Mesendoderm (in vitro differentiated cells): ENCODE measurements at places on chromosomes 2 and 18.

- no peaks in the 10 kb centered on the region for H3K36me3 ChIP-seq
- no peak for DNase-seq
Observed at GRCh38 chr2:211468877-211469663, 912.7 kb downstream of the CPS1 start.

GRCh38 chr2:217192366-217192765 lies 332.5 kb upstream of the TNP1 start:
- no peaks in the 10 kb centered on the region for H3K27me3 ChIP-seq
- H3K4me3 ChIP-seq = no peak overlapping the region
- no peak for DNase-seq
- H3K4me1 ChIP-seq = no peaks in the 10 kb centered on the region
- no peak overlapping the region for H3K27ac ChIP-seq

DNA sequence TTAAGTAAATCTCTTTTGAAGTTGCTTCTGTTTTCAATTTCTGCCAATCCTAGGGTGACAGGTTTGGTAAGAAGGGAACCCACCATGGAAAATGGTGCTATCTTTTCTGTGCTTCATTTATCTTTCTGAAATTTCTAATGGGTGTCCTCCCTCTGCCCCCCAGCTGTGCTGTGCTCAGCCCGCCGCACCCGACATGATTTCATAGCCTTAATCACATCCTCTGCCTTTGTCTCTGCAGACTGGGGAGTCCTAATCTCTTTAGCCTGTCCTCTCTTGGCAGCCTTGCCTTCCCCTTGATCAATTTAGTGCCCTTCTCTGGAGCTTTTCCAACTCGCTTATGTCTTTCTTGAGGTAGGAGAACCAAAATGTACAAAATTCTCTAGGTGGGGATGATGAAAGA lies 49.3 kb downstream of the DNMT3A start:
- no peaks in the 10 kb centered on the region for H3K4me1 ChIP-seq
- H3K27me3 ChIP-seq = no peaks in the 10 kb centered on the region
- H3K36me3 ChIP-seq = no peaks in the 10 kb centered on the region

GRCh38 chr2:206225435-206226232 lies 48.8 kb upstream of the ZDBF2 start:
- H3K4me1 ChIP-seq = peaks cover 3% of the 10 kb centered on the region
- H3K36me3 ChIP-seq = no peaks in the 10 kb centered on the region
- no peaks in the 10 kb centered on the region for H3K27me3 ChIP-seq
- H3K4me3 ChIP-seq = no peak overlapping the region
- DNase-seq = no peak
- no peak overlapping the region for H3K27ac ChIP-seq

DNA sequence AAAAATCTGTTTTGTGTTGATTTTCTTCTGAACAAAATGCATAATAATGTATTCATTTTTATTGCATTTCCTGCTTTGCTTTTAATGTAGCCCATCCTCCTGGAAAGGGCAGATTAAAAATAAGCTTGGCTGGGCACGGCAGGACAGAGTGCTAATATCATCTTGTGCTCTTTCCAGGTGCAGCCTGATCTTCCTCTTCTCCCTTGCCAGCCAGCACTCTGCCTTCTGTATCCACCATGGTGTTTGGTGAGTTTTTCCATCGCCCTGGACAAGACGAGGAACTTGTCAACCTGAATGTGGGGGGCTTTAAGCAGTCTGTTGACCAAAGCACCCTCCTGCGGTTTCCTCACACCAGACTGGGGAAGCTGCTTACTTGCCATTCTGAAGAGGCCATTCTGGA lies 52.3 kb downstream of the KCNS3 start:
- no peaks in the 10 kb centered on the region for H3K27me3 ChIP-seq
- DNase-seq = no peak
- H3K36me3 ChIP-seq = no peaks in the 10 kb centered on the region
- no peak overlapping the region for H3K4me3 ChIP-seq

GRCh38 chr2:34037157-34037556 lies 438.1 kb upstream of the FAM98A start:
- no peaks in the 10 kb centered on the region for H3K27me3 ChIP-seq
- no peak overlapping the region for H3K4me3 ChIP-seq
- H3K36me3 ChIP-seq = no peaks in the 10 kb centered on the region
- DNase-seq = no peak

GRCh38 chr2:147424766-147425165 lies 420.1 kb upstream of the ACVR2A start:
- no peak overlapping the region for H3K4me3 ChIP-seq
- H3K36me3 ChIP-seq = no peaks in the 10 kb centered on the region
- no peaks in the 10 kb centered on the region for H3K27me3 ChIP-seq

DNA sequence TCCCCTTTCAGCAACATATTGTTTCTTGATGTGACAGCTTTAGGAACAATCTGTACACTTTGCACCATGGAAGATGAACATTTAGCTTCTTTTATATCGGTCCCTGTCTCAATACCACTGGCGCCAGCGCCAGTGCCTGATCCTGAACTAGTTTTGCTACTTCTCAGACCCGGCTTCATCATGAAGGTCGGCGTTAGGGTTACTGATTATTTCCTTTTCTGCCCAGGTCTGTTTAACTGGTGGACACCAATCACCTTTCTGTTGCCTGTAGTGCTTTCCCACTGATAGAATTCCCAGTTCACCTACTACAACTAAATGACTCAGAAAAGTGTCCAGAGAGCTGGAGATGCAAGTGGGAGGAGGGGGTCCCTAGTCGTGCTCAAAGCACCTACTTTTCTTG lies 99.5 kb downstream of the MYCN start:
- no peak for DNase-seq
- H3K4me1 ChIP-seq = no peaks in the 10 kb centered on the region
- H3K27me3 ChIP-seq = no peaks in the 10 kb centered on the region
- no peaks in the 10 kb centered on the region for H3K36me3 ChIP-seq
- no peak overlapping the region for H3K4me3 ChIP-seq

- H3K4me3 ChIP-seq = no peak overlapping the region
- H3K4me1 ChIP-seq = peaks cover 20% of the 10 kb centered on the region
- H3K27me3 ChIP-seq = no peaks in the 10 kb centered on the region
- DNase-seq = peak; percentile 65
Observed at GRCh38 chr2:11515490-11515981, 18.3 kb upstream of the GREB1 start.

GRCh38 chr18:48326901-48327675 lies 82.1 kb downstream of the ZBTB7C start:
- no peaks in the 10 kb centered on the region for H3K36me3 ChIP-seq
- H3K4me3 ChIP-seq = no peak overlapping the region
- H3K27ac ChIP-seq = no peak overlapping the region
- H3K27me3 ChIP-seq = no peaks in the 10 kb centered on the region
- DNase-seq = no peak

- peak; percentile 57 for DNase-seq
- H3K4me3 ChIP-seq = no peak overlapping the region
- no peaks in the 10 kb centered on the region for H3K4me1 ChIP-seq
Observed at GRCh38 chr2:199704358-199705238, 146.4 kb downstream of the FTCDNL1 start.

DNA sequence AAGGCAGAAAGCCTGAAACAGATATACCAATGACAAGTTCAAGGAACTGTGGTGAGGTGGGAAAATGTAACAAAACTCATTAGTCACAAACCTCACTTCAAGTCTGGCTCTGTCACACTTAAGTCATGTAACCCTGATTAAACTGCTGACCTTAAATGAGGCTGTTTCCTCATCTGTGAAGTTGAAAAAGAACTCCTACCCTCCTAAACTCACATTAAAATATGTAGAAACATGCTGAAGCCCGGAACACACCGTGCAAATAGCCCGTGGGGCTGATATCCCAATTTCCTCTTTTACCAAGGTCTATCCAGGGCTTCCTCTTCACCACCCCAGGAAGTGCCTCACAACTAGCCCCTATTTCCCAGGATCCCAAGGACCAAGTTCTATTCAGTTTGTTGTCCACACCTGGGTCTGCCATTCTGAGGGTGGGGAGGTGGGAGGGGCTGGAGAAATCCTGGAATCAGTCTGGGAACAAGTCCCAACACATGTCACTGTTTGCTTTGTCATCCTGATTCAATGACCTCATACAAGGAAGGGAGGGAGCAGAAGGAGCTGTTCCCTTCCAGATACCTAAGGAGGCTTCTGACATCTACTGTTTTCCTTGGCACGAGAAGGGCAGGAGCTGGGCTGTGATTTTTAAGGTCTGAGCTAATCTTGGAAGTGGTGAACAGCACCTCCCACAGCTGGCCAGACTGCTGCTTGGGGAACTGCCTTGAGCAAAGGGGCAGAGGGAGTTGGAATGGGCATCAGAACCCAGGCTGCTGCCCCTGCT lies 42.3 kb downstream of the SLC4A1AP start:
- DNase-seq = peak; percentile 87
- H3K4me1 ChIP-seq = no peaks in the 10 kb centered on the region
- no peaks in the 10 kb centered on the region for H3K27me3 ChIP-seq
- H3K36me3 ChIP-seq = no peaks in the 10 kb centered on the region

DNA sequence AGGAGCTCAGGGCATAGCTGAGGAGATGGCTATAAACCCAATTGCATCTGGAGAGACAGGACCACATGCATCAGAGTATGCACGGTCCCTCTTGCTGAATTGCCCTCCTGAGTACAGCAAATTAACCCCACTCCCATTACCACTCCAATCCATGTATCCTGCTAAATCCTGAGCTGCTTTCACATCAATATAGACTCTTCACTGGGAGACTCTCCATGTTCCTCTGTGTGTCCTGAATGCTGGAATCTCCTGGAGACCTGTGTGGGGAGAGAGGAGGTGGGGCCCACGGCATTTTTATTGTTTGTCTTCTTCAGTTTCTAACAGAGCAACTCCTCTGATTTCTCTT lies 41.6 kb downstream of the THNSL2 start:
- DNase-seq = no peak
- H3K36me3 ChIP-seq = no peaks in the 10 kb centered on the region
- H3K4me1 ChIP-seq = peaks cover 2% of the 10 kb centered on the region
- H3K4me3 ChIP-seq = no peak overlapping the region
- H3K27me3 ChIP-seq = no peaks in the 10 kb centered on the region

- no peak overlapping the region for H3K27ac ChIP-seq
- H3K27me3 ChIP-seq = no peaks in the 10 kb centered on the region
- H3K4me1 ChIP-seq = no peaks in the 10 kb centered on the region
Observed at GRCh38 chr18:61581578-61582201, 248.5 kb downstream of the CDH20 start.

DNA sequence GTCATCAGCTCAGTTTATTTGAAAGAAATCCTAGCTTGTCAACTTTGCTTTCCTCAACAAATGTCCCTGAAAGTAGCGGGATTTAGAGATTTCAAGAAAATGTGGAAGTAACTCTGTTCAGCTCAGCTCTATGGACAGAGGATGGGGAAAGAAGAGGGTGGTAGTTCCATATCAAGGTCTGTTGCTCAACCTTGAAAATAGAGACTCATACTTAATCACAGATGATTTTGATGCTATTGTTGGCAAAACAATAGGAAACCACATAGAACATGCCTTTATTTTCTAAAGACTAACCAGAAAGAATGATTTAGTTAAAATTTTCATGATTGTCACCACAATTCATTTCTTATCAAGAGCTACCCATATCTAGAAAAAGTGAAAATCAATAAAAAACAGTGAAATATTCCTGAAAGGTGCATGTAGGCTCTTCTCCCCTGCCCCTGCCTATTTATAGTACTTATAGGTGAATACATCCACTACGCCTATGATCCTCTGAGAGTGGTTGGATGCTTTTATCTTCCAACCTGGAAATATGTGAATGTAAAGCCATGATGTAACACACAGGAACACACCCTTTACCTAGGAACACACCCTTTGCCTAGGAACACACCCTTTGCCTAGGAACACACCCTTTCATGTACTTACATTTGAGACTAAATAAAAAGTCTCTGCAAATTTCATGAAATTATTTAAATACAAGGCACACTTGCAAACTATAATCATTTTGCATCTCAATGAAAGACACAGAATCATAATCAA lies 65.8 kb downstream of the ETAA1 start:
- H3K27ac ChIP-seq = no peak overlapping the region
- no peaks in the 10 kb centered on the region for H3K27me3 ChIP-seq
- no peaks in the 10 kb centered on the region for H3K36me3 ChIP-seq
- no peaks in the 10 kb centered on the region for H3K4me1 ChIP-seq

DNA sequence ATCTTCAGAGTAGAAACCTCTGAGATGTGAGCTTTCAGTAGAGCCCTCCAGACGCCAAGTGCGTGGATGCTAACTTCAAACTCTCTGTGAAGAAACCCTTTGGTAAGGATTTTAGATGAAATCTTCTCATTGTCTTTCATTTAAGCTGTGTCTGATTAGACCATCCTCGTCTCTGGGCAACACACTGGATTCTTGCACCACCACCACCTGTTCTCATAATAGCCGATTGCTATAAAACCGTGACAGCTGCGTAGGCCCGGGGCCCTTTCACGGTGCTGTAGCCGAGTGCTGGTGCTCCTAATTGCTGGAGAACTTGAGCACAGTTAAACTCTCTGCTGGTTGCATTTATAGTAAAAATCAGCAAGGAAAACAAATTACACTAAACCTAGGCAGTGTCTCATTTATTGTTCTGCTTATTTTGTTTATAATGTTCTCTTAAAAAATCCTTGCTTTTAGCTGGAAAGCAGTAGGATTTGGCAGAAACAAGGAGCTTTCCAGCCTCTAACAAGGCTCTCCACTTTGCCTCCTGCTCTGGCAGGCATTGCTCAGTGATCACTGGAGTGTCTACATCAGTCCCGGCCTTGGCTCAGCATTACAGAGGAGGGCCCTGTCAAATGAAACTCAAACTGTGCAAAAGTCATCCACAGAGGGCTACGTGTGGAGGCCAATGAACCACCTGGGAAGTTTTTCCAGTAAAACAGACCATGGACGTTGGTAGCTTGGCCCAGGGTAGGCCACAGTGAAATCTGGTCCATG lies 40.9 kb upstream of the MBP start:
- H3K27ac ChIP-seq = no peak overlapping the region
- no peaks in the 10 kb centered on the region for H3K36me3 ChIP-seq
- no peak overlapping the region for H3K4me3 ChIP-seq
- no peak for DNase-seq

DNA sequence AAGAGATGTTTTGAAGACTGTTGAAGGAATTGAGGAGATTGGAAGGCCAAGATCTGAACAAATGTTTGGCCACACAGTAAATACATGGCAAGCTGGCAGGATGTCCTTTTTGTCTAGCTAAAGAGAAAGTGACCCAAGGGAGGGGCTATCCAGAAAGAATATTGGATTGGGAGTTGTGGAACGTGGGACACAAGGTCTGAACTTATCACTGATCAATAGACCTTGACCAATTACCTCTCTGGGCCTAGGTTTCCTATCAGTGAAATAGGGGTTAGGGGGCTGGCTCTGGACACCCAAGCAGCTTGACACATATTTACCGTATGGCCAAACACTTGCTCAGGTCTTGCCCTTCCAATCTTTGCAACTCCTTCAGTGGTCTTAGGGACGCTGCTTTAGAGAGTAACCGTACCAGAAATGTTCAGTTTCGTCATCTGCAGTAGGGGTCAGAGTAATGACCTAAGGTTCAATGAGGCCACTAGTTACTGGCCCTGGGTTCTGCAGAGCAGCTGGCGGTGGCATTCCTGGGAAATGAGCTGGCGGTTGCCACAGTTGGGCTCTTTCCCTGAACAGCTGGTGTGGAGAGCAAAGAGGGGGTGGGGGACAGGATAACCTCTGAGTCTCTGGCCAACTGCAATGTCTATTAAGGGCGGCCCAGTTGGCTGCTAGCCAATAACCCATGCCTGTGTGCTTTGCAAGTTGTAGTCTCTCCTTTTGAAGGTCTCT lies 70.1 kb upstream of the STPG4 start:
- no peaks in the 10 kb centered on the region for H3K27me3 ChIP-seq
- H3K27ac ChIP-seq = peak overlapping the region; percentile 12
- peaks cover 19% of the 10 kb centered on the region for H3K4me1 ChIP-seq

GRCh38 chr2:9735335-9735734 lies 104.5 kb upstream of the YWHAQ start:
- no peak for DNase-seq
- no peak overlapping the region for H3K27ac ChIP-seq
- no peak overlapping the region for H3K4me3 ChIP-seq
